CD4-positive, alpha-beta T cell treated with Interleukin-17A for 4 hours (primary cell): ENCODE measurements at places on chromosomes 4 and X.

DNA sequence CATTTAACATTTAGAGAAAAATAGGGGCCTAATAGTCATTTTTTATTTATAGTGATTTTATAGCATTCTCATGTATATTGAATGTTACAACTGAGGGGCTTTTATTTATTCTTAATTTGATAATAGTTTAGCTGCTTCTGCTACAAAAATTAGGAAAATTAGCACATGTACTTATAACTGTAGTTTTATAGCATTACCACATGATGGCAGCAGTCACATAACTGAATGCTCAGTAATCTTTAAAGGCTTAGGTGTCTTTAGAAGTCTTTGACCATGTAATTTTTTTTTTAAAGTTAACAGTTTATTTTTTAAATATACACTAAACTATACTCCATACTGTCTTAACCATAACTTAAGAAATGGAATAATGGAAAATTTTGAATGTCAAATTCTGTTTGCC is 136.6 kb downstream of the STAG2 start:
- DNase-seq = no peak

DNA sequence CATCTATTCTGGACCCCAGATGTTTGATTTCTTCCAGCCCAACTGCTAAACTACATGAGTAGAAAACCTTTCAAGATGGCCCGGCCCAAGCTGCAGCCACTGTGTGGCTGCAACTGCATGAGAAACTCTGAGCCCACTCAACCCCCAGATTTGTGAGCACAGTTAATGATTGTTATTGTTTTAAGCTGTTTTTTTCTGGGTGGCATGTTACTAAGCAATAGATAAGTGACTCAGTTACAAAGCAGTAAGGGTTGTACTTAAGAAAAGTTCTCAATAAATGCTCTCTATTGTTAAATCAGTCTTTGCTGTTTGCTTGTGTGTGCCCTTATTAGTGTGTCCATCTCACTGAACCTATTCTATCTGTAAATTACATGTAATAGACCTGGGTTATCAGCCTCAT is 51.8 kb downstream of the GC start:
- DNase-seq = no peak

DNA sequence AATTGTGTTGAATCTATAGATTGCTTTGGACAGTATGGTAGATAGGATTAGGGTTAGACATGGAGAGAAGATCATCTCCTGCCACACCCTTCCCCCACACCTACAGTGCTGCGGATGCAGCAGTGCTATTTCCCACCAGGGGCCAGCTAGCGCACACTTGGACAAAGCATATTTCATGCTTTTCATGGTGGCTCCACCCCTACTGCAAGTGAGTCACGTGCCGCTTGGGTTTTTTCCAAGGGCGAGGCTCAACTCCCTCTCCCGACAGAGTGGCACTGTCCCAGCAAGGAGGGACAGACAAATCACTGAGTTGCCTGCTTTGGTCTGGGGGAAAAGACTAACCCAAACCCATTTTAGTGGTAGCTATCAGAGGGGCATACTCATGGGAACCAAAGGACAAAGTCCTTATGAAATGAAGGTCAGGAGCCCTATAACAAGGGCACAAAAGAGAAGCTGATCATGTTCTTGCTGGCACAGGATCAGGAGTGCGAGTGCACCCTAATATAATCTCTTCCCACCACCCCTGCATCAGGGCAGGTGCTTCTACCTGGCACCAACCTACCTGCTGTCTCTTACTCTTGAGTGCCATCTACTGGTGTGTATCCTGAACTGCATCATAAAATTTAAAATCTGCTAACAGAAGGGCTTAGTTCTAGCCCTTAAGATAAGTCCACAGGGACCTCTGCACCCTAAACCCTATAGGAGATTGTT is 55.1 kb upstream of the PGAM4 start:
- peak; percentile 36 for DNase-seq

GRCh38 chr4:115780268-115780667 is 666.8 kb upstream of the NDST4 start:
- no peak for DNase-seq

GRCh38 chr4:73690051-73690738 is 50.2 kb upstream of the CXCL8 start:
- no peak for DNase-seq

GRCh38 chr4:99855678-99856077 is 38.5 kb downstream of the LAMTOR3 start:
- no peak for DNase-seq

DNA sequence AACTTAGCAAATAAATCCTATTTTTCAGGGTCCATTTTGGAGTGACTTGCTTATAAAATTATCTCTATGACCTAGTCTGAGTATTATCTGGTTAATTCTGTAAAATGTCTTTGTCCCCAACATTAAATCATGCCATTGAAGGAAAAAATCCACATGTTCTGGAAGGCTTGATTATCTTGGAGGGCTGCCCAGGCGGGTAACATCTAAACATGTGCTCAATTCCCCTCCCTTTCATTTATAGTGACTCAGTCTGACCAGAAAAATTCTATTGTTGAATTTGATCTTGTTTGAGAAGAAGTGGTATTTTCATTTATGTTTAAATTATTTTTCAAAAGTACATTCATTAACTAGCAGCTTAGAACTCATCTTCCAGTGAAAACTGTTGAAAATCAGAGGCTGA is 55.4 kb upstream of the SLC10A7 start:
- DNase-seq = no peak

GRCh38 chrX:109732017-109732801 is 848 bp downstream of the ACSL4 start:
- peak; percentile 22 for DNase-seq

DNA sequence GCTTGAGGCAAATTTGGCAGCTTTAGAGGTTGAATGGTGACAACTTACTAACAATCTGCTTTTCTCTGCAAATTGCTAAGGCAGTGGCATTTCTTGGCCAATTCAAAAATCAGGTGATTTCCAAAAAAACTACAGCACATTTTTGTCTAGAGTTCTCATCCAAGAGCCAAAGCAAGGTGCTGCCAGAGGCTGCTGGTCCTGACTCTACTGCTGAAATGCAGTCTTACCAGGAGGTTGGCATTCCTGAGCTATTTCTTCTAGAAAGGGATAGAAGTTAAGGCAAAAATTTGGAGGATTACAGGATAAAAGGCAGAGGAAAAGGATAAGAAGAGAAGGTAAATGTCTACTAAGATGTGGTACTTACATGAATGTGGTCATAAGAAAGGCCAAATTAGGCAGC is 75.6 kb downstream of the COX18 start:
- DNase-seq = no peak
